ENCODE measurements at places on chromosomes 12 and 14.

DNA sequence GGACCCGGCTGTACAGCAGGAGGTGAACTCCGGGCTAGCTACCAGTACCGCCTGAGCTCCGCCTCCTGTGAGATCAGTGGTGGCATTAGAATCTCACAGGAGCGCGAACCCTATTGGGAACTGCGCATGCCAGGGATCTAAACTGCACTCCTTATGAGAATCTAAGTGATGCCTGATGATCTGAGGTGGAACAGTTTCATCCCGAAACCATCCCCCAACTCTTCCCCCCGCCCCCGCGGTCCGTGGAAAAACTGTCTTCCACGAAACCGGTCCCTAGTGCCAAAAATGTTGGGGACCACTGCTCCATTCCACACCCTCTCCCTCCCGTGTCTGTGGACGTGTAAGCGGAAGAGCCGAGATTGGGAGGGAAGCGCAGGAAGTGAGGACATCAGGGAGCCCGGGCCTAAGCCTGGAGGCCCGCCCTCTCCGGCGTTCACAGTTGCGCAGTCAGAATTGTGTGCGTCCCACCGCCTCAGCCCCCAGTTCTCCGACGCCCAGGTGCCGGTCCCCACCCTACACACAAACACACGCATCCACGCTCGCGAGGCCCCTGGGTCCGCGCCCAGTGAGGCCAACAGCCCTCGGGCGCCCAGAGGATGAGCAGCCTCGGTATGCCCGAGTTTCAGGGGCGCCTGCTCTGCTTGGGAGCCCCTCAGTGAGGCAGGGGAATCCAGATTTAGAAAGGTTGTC, 1.8 kb upstream of the RNASE4 start:
- DNase-seq: peak; percentile 87

DNA sequence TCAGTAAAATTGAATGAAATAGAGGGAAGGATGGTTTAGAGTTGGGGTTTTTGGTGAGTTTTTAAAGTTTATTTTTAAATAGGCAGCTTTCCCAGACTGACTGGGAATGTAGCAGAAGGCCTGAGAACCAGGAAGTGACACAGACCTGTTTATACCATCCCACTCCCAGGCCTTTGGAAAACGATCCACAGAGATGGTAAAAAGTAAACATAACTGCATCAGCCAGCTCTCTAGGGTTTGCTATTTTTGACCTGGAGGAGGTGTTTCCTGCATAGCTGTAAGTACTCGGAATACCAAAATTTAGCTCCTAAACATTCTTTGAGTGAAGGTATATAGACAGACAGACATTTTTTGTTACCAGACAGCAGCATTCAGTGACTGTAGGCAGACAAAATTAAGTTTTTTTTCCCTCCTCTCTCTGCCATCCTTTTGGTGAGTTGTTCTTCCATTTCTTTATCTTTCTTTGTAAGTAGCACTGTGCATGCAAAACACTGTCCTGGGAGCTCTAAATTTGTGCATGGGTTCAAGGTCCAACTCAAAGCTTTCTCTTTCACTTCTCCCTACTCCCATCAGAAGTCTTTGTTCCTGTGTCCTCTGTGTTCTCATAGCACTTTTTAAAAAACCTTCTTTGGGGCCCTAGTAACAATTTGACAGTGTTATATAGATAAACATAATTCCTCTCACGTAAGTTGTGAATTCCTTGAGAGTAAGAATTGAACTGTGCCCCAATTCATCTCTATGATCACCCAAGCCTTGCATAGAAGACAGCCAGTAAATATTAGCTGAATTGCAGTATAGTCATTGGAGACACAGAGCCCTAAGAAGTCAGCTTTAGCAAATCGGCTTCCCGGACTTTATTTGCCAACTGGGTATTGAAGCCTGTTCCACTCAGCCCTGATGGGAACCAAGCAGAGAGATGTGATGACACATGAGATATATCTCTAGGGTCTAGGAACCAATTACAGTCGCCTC, 37.4 kb downstream of the SUSD6 start:
- no peak for DNase-seq

GRCh38 chr12:128637642-128638606, 185.8 kb downstream of the SLC15A4 start:
- DNase-seq: peak; percentile 30

DNA sequence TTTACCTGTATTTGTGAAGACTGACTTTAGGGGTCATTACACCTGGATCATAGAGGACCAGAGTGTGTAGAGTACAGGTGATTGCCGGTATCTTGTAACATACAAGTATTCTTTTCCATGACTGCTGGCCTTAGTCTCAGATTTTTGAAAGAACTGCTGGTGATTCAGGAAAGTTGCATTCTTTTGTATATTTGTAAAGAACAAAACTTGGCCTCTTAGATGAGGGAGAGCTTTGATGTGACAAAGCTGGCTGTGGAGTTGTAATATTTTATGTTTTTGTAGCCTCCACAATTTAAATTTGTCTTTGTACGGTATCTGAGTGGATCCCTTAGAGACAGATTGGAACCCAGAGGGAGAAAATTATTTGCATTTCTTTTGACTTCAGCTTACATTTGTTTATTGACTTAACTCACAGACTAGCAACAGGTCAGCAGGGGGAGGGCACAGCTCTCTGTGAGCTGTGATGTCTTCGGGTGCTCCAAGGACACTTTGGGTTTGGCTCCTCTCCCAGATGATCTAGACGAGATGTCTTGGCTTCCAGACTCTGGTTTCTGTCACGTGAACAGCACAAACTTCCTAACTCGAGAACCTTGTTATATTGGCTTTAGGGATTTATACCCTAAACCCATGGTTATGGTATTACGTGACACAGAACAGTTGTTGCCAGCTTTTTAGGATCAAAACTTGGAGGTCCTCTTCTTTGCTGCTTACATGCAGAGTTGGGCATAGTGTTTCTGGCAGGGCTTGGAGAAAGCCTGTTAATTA, 65.9 kb downstream of the DAAM1 start:
- peak; percentile 2 for DNase-seq

- DNase-seq: no peak
These were observed 96.8 kb downstream of the SRGAP1 start for GRCh38 chr12:63941166-63941800.

DNA sequence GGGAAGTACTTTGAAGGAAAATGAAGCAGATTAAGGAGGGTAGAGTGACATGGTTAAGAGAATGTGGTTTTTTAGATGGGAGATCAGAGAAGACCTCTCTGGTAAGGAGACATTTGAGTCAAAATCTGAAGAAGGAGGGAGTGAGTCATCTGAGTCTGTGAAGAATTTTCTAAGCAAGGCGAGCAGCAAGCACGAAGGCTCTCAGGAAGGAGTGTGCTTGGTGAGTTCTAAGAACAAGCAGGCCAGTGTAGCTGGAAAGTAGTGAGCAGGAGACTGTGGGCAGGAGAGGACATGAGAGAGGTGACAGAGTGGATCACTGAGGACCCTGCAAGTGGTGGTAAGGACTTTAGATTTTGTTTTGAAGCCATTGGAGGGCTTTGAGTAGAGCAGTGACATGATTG, 76.3 kb upstream of the FUT8 start:
- no peak for DNase-seq

DNA sequence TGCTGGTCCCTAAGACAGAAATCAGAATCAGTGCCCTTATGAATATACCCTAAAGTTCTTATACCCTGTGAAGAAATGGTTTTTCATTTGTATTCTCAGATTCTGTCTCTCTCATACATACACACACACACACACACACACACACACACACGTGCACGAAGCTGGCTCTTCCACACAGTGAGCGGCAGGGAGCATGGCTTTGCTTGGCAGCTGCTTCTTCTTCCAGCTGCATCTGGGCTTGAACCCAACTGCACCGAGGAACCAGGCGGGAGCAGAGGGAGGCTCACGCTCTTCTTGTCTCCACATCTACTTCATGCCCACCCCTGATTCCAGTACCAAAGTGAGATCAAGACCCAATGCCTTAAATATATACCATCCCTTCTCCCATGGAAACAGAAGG, 19.4 kb downstream of the GRIN2B start:
- DNase-seq: no peak

- DNase-seq: no peak
These were observed 80.1 kb upstream of the DUSP6 start for GRCh38 chr12:89432396-89432795.

GRCh38 chr12:48977290-48978281, 536 bp upstream of the WNT1 start:
- no peak for DNase-seq

GRCh38 chr14:58947156-58947555, 241.3 kb upstream of the DAAM1 start:
- no peak for DNase-seq

GRCh38 chr12:116236148-116236731, 41.3 kb downstream of the MED13L start:
- DNase-seq: peak; percentile 32

GRCh38 chr12:21769307-21769706, 5.2 kb downstream of the KCNJ8 start:
- DNase-seq: no peak

DNA sequence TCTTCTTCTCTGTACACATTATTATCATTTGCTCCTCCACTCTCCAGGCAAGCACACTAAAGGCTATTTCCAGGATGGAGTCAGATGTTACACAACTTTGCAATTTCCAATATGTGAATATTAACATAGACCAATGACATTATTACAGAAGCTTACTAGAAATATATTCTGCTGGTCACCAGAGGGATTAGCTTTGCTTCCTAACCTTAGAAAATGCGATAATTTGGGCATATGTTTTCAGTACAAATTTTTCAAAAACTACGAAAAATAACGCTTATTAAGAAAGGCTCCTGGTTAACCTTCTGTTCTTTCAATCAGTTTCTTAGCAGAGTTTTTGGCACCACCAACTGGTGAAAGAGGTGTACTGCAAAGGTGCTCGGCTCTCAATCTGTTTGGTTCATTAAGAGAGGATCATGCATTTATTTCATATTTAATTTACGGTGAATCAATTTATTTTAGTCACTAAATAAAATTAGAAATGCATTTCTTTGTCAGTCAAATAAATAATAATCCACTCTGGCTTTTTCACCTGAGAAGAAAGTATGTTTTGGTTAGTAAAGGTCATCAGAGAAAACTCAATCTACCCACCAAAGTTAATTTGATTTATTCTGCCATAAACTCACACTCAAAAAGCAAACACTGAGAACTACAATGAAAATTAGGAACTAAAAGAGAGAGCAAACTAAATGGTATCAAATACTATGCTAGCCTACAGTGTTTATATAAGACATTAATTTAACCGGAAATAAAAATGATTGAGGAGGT, 39.2 kb downstream of the EFCAB11 start:
- DNase-seq: peak; percentile 44

DNA sequence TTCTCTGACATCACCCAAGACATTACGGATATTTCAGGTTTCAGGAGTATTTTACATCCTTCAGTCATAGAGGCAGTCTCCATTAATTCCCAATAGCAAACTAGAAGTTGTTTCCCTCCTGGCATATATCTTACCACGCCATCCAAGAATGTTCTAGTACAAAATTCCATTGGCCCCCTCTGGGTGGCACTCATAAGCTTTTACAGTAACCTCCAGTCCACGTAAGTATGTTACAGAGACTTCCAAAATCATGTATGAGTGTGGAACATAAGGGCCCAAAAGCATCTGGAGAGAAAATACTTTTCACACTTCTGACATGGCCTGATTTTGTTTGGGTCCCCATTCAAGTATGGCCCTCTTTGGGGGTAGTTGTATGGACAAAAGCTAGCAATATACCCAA, 58.1 kb upstream of the DHRS4 start:
- DNase-seq: no peak
